ENCODE measurements at places on chromosomes 4 and X.

- no peak for DNase-seq
These were observed 125.3 kb upstream of the FAM9C start for GRCh38 chrX:13169684-13170083.

- no peak for DNase-seq
These were observed 696 bp downstream of the SCRG1 start for GRCh38 chr4:173398220-173398619.

- DNase-seq = no peak
These were observed 30.9 kb downstream of the PAGE2 start for GRCh38 chrX:55119712-55120111.

- no peak for DNase-seq
These were observed 281.3 kb downstream of the C4orf33 start for GRCh38 chr4:129377131-129377845.

DNA sequence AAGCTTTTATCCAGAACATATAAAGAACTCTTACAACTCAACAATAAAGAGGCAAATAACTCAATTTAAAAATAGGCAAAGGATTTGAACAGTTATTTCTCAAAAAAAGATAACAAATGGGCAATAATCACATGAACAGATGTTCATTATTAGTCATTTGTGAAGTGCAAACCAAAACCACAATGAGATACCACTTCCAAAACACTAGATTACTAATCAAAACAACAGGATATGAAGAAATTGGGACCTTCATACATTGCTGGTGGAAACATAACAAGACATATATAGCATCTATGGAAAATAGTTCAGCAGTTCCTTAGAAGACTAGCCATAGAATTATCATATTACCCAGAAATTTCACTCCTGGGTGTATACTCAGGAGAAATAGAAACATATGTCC, 224.6 kb downstream of the FBXO8 start:
- DNase-seq = no peak

DNA sequence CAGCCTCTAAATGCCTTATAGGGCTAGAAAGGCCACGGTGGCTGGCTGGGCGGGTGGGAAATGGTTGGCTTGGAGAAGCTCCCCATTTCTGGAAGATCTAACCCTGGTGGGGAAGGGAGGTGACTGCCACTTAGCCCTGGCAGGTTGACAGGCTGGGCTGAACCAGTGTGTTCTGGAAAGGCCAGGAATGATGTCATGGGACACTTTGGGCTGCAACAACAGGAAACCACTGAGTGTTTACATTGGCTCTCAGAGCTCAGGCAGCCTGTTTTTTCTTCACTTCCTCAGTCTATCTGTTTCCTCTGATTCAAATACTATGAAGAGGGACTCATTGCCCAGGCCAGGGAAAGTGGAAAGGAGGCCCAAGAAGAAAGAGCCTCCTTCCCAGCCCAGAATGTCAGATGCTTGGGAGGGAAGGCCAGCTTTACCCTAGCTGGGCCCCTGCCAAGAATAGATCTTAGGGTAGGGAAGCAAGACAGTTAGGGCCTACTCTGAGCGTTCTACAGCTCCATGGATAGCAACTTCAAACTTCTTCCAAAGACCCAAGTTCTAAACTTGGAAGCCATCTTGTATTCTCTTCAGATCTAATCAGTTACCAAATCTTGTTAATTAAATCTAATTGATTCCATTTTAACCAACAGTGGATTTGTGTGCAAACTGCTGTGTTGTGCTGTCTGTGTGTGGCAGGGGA, 65.8 kb upstream of the MSN start:
- peak; percentile 83 for DNase-seq

DNA sequence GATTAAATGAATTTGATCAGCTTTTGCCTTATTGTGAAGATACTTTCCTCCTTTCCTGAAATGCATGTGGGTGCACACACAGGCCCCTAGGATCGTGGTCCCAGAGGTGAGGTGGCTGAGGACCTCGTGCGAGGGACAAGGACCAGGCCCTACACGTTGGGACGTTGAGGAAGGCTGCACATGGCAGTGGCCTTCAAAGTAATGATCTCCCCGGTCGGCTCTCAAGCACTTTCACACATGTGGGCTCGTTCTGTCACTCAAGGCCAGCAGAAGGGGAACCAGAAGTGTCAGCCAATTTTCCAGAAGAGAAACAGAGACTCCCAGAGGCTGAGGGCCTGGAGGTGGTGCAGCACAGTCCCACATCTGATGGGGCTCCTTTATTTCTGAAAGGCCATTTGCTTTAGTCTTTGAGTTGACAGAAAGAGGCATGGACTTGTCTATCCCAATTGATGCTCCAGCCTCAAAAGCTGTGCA, 196.8 kb downstream of the AFAP1 start:
- no peak for DNase-seq

DNA sequence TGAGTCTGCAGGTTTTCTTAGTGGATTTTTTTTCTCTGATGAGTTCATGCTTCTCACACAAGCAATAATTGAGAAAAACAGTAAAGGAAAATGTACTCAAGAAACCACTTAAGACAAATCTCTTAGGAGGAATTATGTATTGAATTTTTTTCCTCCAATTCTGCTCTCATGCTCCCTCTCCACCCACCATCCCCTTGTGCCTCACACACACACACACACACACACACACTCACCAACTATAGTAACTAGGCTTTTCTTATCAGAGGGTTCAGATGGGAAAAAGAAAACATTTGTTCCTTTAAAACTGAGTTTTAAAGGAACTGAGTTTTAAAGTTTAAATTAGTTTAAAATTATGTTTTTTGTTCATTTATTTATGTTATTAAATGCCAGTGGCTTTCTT, 47.0 kb upstream of the ANXA10 start:
- DNase-seq = no peak

GRCh38 chr4:168832763-168833575, 177.1 kb downstream of the CBR4 start:
- no peak for DNase-seq

DNA sequence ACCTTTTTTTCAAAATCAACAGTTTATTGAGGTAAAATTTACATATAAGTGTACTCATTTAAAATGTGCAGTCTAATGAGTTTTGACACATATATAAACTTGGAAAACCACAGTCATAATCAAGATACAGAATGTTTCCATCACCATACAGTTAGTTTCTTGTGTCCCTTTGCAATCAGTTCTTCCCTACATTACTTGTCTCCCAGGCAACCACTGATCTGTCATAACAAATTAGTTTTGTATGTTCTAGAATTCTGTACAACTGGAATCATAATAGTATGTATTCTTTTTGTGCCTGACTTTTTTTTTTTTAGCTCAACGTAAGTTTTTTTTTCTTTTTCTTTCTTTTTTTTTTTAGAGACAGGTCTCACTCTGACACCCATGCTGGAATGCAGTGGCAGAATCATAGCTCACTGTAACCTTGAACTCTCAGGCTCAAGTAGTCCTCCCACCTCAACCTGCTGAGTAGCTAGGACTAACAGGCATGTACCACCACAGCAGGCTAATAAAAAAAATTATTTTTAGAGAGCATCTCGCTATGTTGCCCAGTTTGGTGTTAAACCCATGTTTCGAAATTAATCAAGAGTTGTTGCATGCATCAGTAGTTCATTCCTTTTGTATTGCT, 26.9 kb downstream of the ARFIP1 start:
- no peak for DNase-seq

DNA sequence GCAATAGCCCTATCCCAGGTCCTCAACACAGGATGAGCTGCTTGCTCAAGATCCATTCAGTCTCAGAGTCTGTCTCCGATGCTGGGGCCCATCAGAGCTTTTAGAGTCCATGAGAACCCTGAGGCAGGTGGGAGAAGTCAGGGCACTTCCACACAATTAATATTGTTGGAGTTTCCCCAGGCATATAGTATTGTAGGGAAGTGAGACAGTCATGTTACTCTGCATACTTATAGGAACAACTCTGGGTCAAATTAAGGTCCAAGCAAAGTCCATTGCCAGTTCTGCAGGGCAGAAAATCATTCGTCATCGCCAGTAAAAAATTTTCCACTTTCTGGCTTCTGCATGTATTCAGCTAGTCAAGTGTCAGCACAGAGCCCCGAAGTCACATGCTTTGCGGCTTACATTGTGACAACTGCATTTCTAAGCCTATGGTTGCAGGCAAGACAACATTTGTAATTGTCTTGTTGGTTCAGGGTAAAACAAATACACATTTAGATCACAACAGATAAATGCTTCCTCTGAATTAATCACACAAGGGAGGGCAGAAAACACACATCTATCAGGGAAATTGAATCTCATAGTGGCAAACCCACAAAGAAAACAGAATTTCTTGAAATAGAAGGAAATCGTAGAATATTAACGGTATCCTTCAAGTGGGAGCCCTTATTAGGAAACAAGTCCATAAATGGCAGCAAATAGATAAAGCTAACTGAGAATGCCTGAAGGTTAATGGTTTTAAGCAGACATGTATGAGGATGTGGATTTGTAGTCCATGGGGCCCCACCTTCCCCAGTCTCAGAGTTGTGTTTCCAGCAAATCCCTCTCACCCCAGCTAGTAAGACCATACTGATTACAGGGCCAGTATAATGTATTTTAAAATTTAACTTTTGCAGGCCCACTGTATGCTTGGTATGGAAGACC, 412.1 kb upstream of the RASGEF1B start:
- no peak for DNase-seq

DNA sequence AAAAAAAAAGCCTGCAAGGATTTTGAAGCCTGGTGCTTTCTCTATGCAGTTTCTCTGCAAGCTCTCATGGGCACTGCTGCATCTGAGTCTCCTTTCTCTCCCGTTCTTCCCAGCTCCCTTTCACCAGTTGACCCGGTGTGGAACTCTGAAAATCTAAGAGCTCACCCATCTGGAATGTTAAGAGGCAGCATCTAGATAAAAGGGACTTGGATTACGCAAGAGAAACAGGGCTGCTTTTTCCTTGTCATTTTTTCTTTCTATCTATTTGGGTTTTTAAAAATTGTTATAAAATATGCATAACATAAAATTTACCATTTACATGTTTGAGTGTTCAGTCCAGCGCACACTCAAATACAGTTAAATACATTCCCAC, 95.2 kb upstream of the RPS6KA3 start:
- peak; percentile 80 for DNase-seq

DNA sequence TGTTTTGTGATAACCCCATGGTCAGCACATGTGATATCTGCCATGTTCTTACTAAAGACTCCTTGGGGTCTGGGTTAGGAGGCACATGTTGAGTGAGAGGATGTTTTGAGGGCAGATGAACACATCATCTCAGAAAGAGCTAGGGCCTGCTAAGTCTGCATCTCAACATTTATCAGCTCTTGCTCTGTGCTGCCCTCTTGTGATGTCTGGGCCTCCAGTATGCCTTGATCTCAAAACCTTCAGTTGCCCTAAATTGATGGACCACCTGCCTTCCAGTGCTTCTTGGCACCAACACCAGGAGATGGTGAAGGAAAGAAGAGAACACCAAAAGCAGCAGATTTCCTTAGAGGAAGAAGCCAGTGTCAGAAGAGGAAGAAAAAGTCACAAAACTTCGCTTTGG, 22.5 kb downstream of the MID1 start:
- DNase-seq = no peak

- DNase-seq = peak; percentile 22
These were observed 5.1 kb upstream of the PLCXD1 start for GRCh38 chrX:275967-276580.

GRCh38 chr4:26648260-26648659, 64.4 kb downstream of the TBC1D19 start:
- no peak for DNase-seq

DNA sequence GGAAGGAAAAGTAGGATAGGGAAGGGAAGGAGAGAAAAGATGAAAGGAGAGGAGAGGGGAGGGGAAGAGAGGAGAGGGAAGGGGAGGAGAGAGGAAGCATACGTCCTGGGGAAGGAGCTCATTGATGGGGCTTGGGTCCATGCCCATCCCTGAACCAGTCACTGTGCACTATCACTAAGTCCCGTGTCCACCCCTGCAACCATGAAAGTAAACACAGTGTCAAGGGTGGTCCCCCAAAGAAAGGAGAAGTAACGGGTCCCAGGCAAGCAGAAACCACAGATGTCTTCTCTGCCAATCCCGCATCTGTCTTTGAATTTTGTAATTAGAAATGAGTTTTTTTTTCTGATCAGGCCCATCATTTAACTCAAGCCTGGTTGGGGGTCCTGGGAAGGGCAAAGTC, 55.2 kb downstream of the LGI2 start:
- DNase-seq = no peak

GRCh38 chr4:164768516-164768915, 14.6 kb downstream of the SMIM31 start:
- DNase-seq = no peak

- DNase-seq = no peak
These were observed 1.4 kb upstream of the CORIN start for GRCh38 chr4:47839259-47839658.

DNA sequence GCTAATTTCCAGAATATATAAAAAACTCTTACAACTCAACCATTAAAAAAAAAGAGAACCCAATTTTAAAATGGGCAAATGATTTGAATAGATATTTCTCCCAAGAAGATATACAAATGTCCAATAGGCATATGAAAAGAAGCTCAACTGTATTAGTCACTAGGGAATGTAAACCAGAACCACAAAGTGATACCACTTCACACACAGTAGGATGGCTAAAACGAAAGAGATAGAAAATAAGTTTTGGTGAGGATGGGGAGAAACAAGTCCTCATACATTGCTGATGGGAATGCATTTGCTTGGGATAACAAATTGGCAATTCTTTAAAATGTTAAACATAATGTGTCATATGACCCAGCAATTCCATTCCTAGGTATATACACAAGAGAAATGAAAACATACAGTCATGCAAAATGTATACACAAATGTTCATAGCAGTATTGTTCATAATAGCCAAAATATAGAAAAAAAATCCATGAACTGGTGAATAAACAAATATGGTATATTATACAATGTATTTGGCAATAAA, 5.7 kb downstream of the TCEAL3 start:
- DNase-seq = no peak

GRCh38 chr4:145451895-145452294, 29.8 kb upstream of the SMAD1 start:
- no peak for DNase-seq

GRCh38 chr4:80484712-80485111, 149.2 kb downstream of the CFAP299 start:
- no peak for DNase-seq

DNA sequence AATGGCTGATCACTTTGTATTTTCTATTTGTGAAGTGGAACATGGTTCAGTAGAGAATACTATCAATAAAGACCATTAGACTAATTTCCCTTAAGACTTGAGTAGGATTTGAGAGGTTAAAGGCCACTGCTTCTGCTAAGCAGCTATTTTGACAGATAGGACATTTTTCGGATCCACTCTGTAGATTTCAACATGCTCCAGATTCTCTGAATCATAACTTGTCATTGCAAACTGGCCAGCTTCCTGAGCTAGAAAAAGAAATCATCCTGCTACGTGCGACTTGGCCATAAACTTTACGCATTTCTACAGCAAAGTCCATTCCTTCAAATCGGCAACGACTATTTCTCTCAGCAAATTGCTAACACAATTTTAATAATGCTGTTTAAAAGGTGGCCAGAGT, 55.2 kb downstream of the MGST2 start:
- DNase-seq = no peak

DNA sequence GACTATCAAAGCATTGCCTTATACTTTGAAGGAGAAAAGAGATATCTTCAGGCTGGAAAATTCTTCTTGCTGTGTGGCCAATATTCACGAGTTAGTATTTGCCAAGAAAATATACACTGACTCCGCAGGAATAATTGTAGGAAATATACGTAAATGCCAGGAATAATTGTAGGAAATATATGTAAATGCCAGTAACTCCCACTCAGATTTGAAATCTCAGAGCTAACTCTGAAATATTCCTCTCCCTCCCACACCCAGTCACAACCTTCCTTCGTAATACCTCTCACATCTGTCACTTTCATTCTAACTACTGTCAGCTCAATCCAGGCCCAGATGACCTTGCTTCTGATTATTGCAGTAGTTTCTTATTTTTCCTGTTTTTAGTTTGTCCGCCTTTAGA, 73.5 kb downstream of the WDR19 start:
- DNase-seq = peak; percentile 23
